ENCODE measurements at places on chromosomes 7 and 10. TPM values are rescaled to one million over a fixed set of nuclear protein-coding genes. Genes with fewer than 3 reads are reported as not detected.

DNA sequence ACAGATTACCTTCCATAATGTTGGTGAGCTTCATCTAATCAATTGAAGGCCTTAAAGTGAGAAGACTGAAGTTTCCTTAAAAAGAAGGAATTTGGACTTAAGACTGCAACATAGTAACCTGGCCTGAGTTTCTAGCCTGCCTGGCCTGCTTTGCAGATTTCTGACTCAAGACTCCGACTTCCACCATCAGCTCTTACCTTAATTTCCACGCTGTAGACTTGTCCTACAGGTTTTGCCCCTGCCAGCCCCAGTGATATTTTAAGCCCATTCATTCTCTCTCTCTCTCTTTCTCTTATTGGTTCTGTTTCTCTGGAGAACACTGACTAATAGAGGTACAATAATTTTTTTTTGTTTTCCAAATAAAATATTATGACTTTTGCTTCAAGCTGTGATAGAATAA, 862.3 kb upstream of the GHITM start:
- no peak overlapping the region for H3K27ac ChIP-seq
- no peak for DNase-seq
- no peaks in the 10 kb centered on the region for H3K4me1 ChIP-seq
- H3K4me3 ChIP-seq = no peak overlapping the region

DNA sequence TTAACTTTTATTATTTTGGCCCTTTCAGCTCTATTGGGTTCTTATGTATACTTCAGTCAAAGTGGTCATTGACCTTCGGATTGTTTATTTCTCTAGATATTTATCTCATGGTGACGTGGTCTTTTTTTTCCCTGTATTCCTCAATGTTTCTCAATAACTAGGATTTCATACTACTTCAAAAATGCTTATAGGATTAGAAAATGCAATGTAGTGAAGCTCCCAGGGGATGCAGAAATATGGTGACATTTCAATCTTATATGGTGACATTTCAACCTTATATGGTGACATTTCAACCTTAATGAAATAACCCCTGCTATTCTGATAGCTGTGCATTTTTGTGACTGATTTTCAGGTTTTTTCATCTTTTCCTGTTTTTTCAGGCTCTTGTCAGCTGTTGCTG, 51.4 kb downstream of the CHRM2 start:
- H3K27ac ChIP-seq = no peak overlapping the region
- no peak for DNase-seq
- no peaks in the 10 kb centered on the region for H3K4me1 ChIP-seq

GRCh38 chr10:27388761-27389399, 115.2 kb upstream of the RAB18 start:
- DNase-seq = no peak
- no peaks in the 10 kb centered on the region for H3K4me1 ChIP-seq
- no peaks in the 10 kb centered on the region for H3K36me3 ChIP-seq

Gene PRSS37
- total RNA-seq = not detected

DNA sequence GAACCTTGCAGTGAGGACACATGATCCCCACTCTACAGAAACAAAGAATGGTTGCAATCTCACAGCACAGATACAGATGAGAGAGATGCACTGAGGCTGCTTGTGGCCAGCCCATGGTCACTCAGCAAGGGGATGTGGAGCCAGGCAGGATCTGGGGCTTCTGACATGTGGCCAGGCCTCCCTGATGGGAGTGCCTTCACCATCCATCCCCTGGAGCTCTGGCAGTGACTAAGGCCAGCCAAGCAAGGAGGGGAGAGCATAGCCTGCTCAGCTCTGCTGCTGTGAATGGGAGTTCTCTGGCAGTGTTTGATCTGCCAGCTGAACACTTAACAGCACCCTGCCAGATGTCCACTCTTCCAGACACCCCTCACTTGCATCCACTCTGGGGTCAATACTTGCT, 19.8 kb downstream of the C10orf71 start:
- no peaks in the 10 kb centered on the region for H3K36me3 ChIP-seq
- H3K4me3 ChIP-seq = no peak overlapping the region
- DNase-seq = no peak

GRCh38 chr10:29204070-29204800, 84.6 kb upstream of the LYZL1 start:
- H3K27ac ChIP-seq = no peak overlapping the region
- no peak overlapping the region for H3K4me3 ChIP-seq
- H3K4me1 ChIP-seq = no peaks in the 10 kb centered on the region

Gene UPK3B
- 7.6 TPM for total RNA-seq

Gene HOXA1
- total RNA-seq = not detected

DNA sequence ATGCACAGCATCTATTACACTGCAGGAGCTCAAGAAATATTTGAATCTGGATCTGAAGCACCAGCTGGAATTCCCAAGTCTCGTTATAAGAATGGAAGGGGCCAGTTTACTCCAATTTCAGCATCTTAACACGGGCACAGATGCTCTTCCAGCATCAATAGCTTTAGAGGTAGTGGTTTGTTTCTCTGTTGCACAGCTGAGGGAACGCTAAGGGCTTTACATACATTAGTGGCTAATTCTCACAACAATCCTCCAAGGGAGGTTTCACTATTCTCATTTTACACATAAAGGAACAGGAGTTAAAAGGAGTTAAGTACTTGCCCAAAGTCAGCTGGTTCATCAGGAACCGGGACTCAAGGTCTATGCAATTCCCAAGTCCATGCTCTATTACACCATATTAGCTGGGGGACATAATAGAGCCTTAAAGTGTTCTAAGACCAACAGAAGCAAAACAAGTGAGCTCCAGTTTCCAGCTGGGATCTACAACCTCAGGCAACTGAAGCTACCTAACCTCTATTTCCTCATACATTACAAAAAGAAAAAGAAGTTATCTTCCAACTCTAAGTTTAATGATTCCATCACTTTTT, 9.9 kb downstream of the XPNPEP1 start:
- H3K4me3 ChIP-seq = no peak overlapping the region
- H3K27ac ChIP-seq = peak overlapping the region; percentile 63
- H3K27me3 ChIP-seq = no peaks in the 10 kb centered on the region

All from ascending aorta (tissue), 2 donors.